ENCODE measurements at places on chromosomes 2 and 18.

DNA sequence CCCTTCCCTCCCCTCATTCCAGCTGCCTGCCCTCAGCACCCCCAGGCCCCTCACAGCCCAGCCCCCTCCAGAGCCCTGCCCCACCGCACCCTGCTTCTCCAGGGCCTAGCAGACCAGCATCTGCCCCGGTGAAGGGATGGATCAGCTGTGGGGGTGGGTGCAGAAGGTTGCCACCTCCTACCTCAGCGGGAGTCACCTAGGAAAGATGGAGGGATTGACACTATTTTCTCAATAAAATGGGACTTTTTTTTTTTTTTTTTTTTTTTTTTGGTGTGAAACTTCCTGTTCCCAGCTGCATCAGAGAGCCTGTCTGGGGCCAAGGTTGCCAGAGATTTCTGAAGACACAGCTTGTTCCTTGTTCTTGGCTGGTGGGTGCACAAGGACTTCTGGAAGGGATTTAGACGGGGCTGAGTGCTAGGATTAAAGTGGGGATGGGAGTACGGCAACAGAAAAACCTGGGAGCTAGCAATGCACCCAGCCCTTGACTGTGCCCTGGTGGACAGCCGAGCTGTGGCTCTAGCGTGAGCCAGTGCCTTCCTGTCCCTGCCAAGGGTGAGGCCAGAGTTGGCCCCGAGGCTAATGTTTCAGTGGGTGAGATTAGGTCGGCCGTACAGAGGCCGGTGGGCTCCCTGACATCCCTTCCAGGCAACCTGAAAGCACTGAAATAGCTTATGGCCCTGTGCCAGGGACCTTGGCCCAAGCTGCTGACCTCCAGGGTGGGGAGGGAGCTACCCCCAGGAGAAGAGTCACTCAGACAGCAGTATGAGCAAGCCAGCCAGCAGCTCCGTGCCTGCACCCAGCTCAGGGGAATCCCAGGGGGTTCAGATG lies 4.6 kb downstream of the B3GNT7 start:
- DNase-seq: no peak

- DNase-seq: no peak
Observed at GRCh38 chr2:26561376-26561775, 79.8 kb downstream of the CIB4 start.

- DNase-seq: no peak
Observed at GRCh38 chr2:230944123-230944653, 19.1 kb upstream of the GPR55 start.

DNA sequence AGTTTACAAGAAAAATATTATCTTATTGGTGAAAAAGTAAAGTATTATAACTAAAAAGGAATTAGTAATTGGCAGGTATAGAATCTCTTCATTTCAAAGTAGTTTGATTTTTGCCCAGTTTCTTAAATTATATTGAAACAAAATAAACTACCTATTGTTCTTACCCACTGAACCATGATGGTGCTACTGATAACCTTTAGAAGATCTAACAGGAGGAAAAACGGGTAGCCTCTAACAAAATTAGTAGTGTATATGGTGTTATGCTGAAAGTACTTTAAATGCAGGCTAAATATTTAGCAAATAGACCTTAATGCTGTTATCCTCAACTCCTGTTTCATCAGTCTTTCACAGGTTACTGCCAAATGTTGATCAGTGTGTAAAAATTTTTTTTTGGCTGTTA lies 19.1 kb downstream of the MRPS9 start:
- DNase-seq: no peak

DNA sequence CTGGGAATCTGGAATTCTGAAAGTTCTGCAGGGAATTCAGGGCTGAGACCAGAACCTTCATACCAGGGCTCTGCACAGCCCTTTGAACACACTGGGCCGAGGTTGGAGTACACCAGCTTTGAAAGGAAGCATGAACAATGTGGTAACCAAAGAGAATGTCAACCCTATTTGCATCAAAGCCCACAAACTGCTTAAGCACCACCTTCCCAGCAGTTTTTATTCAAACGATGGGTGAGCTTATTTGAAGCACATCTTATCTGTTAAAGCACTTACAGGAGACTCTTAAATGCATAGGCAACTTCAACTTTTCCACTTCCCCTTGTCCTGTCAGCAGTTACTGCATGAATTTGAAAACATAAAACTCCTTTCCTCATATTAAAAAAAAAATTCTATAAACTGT lies 96.6 kb downstream of the TXNL1 start:
- DNase-seq: no peak

All from KG1 (cell line).